ENCODE measurements at places on chromosomes 5 and 9.

DNA sequence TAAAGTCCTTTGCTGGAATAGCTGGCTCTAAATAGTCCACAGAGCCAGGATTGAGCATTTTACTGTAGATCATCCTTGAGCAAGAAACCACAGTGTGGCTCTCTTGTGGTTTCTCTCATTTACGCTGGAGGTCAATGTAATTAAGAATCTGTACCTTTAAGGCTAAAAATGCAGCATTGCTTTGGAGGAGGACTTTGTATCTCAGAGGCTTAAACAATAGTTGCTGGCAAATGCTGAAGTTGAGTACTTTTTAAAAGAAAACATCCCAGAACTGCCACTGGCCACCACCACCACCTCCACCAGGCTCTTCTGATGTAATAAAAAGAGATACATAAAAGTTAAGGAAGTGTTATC lies 177.3 kb upstream of the ADAMTSL1 start:
- DNase-seq, result no peak

- DNase-seq, result peak; percentile 37
Measured at GRCh38 chr5:6831678-6832671, 118.7 kb downstream of the TENT4A start.

- no peak for DNase-seq
Measured at GRCh38 chr9:101270302-101270701, 114.5 kb downstream of the BAAT start.

DNA sequence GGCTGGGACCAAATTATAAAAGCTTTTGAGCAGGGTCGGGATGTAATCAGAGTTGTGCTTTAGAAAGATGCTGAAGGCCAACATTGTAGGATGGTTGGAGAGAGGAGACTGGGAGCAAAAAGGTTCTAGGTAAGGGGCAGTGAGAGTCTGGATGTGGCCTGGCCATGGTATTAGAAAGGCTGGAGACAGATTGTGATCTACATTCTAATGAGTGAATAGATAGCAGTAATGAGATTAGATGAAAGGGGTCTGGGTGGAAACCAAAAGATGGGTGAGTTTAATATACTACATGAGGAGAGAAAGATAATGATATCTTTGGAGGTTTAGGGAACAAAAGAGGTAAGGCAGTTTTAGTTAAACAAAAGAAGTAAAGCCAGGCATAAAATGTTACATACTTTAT lies 88.8 kb upstream of the SH3GL2 start:
- no peak for DNase-seq

DNA sequence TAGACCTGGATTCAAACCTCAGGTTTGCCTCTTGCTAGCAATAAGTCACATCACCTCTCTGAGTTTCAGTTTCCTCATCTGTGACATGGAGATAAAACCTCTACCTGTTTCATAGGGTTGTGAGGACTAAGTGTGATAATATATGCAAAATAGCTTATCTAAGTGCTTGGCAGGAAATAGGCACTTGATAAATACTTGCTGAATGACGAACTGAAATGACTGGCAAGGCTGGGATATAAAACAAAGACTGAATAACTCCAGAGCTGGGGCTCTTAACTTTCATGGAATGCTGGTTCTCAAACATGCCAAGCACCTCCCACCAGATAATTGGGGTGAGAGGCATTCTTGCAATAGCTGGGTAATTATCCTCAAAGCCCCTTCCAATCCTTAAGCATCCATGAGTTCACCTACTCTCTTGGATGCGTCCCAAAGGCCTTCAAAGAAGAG lies 87.6 kb downstream of the ADRB2 start:
- no peak for DNase-seq

- DNase-seq, result no peak
Measured at GRCh38 chr9:16361118-16361517, 509.4 kb downstream of the BNC2 start.

- DNase-seq, result no peak
Measured at GRCh38 chr5:164372892-164373291, 867.5 kb downstream of the MAT2B start.

GRCh38 chr9:132056717-132057560 lies 22.7 kb downstream of the MED27 start:
- no peak for DNase-seq

GRCh38 chr9:134369416-134370212 lies 43.4 kb downstream of the RXRA start:
- no peak for DNase-seq

DNA sequence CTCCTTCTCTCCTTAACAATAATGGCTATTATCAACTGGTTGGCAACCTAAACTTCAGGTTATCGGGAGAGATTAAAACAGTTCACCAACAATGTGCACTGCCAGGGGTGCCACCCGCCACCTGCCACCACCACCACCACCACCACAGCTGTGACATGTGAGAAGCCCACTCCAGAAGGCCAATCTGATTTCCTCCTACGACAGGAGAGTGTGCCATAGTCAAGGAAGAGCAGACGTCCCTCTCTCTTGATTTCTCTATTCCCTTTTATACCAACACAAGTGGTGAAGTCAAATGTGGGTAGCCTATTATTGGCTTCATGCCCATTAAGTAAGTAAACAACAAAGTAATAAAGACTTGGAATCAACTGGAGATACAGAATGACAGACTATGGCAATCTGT lies 22.4 kb downstream of the GNAQ start:
- peak; percentile 45 for DNase-seq

- DNase-seq, result no peak
Measured at GRCh38 chr5:35172533-35172932, 57.8 kb downstream of the PRLR start.

DNA sequence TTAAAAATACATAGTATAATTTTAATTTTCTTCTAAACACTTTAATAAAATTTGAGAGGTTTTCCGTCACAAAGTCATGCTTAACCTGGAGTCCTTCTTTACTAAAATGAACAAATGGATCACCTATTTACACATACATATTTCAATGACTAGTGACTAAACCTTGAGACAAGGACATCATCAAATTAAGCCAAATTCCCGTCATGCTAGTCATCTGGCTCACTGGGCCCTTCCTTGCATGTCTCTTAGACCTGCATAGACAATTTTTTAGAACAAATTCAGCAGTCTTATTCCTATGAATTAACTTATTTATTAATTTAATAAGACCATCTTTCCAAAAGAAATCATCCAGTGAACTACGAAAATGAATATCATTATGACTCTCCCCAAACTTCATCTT lies 26.6 kb downstream of the ERAP2 start:
- no peak for DNase-seq

DNA sequence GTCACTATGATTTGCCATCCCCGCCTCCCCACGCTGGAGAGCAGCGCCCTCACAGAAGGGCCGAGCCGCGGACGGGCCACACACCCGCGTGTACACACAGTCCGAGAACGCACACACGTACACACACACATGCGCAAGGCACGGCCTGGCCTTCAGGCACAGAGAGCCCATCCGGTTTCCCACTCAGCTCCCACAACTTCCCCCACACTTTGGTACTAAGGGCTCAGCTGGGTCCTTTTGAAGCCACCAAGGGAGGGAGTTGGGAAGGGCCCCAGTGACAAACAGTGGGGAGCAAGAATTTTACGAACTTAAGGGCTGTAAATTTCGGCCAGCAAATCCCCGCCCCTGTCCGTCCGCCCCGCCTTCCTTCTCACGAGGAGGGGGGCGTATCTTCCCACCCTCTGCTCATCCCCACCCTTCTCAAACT lies 133.3 kb upstream of the HAND1 start:
- DNase-seq, result no peak

GRCh38 chr5:133682451-133682850 lies 70.1 kb upstream of the FSTL4 start:
- DNase-seq, result no peak

GRCh38 chr9:109918339-109919163 lies 138.6 kb downstream of the PALM2AKAP2 start:
- peak; percentile 77 for DNase-seq

DNA sequence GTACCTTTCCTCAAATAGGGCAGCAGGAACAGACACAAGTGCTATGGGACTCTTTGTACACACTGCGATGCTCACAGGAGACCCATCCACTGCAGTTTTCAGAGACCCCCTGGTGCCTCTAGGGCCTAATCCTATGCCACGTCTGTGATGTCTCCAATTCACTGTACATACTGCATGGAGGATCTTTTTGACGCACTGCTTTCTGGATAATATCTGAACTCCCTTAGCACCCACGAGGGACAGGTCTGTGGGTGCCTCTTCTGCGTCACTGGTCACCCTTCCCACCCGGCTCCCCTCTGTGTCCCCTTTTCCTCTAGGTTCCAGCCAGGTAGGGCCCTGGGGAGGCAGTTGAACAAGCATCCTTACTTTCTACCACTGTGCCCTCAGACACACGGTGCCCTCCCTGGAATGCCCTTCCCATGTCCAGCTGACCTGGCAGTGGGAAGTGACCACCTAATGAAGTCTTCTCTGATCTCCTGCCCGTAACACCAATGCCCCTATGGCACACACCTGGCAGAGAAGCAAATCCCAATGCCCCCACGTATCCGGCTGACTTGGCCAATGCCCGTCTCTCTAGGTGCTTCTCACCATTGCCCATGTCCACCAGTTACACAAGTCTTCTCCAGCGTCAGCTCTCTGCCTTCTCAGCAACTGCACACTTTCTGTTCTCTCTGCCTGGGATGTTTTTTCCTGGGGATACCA lies 41.5 kb downstream of the FOXI1 start:
- no peak for DNase-seq

- no peak for DNase-seq
Measured at GRCh38 chr5:139952574-139952973, 90.5 kb downstream of the NRG2 start.

DNA sequence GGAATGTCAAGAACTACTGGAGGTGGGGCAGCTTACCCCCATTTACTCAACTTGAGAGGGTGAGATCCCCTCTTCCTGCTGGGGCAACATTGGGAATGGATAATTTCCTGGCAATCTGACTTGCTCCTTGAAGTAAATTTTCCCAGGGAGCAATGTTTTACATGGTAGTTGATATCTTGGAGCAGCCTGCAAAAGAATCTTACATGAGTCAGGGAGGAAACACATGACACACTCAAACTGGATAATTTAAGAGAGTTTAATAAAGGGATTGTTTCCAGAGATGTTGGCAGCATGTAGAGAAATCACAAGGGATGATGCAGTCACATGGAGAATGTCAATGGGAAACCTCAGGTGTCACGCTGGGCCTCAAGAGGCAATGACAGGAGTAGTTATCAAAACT lies 212.5 kb downstream of the GAS1 start:
- no peak for DNase-seq

- no peak for DNase-seq
Measured at GRCh38 chr9:71681708-71682272, 86.5 kb downstream of the CEMIP2 start.

- no peak for DNase-seq
Measured at GRCh38 chr9:96884443-96884842, 30.1 kb upstream of the ZNF782 start.

DNA sequence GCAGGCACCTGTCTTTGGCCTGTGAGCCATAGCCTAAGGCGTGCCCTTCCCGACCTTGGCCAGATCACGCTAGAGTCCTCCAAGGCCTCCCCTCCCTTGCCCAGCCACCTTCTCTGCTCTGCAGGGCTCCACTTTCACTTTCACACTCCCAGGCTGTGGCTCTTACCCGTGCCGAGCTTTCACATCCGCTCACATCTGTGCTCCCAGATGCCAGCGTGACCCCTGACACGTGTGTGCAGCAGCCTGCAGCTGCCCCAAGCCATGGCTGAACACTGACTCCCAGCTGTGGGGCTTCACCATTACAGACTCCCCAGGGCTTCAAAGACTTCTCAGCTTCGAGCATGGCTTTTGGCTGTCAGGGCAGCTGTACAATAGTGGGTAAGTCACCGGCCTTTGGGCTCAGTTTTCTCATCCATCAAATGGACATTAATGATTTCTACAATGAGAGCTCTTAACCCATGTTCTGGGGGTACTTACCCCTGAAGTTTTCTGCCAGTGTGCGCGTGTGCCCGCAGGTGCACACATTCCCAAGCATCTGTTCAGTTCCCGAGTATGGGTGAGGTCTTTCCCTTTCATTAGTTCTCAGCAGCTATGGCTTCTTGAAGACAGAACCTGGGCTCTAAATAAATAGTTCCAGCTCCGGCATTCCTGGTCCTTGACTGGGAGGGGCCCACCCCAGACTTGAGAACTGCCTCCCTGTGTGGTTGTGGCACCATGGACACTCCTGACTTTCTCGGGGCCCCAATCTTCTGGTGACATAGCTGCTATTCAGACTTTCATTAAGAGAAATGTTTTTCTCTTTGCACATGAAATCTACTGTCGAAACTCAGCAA lies 118.6 kb downstream of the RGS3 start:
- DNase-seq, result peak; percentile 89

GRCh38 chr5:91556-92263 lies at the start of gene PLEKHG4B:
Gene PLEKHG4B, plus strand, starts transcription at chr5:92168. Its CDS starts 64 bp downstream, at chr5:92232.
- peak; percentile 37 for DNase-seq

DNA sequence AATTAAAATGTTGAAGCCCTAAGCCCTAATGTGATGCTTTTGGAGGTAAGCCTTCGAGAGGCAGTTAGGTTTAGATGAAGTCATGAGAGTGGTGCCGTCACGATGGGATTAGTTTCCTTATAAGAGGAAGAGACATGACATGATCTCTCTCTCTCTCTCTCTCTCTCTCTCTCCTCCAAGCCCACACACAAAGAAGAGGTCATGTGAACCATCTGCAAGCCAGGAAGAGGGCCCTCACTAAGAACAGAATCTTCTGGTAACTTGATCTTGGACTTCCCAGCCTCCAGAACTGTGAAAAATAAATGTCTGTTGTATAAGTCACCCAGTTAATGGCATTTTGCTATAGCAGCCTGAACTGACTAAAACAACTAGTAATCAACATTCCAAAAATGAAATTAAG lies 175.5 kb downstream of the GNA14 start:
- no peak for DNase-seq

GRCh38 chr5:112013660-112014059 lies 256.7 kb upstream of the NREP start:
- DNase-seq, result no peak

DNA sequence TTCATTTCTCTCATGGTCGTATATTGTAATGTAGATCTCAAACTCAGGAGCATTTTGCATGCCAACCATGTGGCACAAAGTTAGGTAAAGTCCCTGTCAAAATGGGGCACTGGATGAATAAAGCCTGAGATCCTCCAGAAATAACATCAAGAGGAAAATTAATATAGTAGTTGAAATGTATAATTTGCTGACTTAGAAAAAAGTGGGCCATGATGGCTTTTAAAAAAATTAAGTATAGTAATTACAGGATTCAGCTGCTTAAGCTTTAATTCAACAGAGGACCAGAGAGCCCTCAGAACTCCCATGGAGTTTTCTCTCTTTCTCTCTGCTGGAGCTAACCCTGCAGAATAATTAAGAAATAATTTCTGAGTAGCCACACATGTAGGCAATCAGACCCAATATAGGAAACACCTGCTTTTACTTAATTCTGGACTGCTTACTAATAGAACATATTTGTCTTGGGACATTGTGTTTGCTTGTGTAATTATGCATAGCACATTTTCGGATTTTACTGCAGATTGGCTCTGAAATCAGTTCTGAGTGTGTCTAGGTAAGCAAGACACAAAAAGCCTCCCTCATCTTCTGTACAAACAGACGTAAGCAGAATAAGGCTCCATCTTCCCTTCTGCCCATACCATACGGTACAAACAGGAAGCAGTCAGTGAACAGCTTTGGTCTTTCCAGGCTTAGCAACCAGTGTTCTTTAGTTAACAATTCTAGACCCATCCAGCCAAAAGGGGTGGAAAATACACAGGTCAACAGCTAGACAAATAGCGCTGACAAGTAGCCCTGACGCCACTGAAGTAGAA lies 26.5 kb upstream of the PCSK1 start:
- DNase-seq, result no peak

Data from Jurkat, Clone E6-1 (cell line).